ENCODE measurements at places on chromosomes 6 and 20.
A peak's percentile ranks its signal among the peaks of the same experiment; 100 is the strongest.

- DNase-seq: no peak
Observed at GRCh38 chr6:155313602-155314091, 637 bp downstream of the TFB1M start.

DNA sequence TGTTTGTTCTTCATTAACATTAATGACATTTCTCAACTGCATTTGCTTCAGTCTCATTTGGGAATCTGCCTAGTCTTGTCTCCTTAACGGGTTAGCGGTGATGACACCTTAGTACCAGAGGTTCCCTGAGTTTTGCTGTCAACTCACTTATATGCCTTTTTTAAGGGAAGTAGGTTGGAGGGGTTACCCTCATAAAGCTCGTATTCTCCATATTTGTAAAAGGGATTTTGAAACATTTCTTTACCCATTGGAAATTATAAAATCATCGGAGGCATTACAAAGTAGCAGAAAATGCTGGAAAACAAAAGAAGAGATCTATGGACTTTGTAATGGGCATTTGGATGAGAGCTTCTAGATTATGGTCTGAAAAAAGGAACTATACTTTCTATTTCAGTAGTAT lies 88.7 kb upstream of the PRDM1 start:
- DNase-seq: no peak

DNA sequence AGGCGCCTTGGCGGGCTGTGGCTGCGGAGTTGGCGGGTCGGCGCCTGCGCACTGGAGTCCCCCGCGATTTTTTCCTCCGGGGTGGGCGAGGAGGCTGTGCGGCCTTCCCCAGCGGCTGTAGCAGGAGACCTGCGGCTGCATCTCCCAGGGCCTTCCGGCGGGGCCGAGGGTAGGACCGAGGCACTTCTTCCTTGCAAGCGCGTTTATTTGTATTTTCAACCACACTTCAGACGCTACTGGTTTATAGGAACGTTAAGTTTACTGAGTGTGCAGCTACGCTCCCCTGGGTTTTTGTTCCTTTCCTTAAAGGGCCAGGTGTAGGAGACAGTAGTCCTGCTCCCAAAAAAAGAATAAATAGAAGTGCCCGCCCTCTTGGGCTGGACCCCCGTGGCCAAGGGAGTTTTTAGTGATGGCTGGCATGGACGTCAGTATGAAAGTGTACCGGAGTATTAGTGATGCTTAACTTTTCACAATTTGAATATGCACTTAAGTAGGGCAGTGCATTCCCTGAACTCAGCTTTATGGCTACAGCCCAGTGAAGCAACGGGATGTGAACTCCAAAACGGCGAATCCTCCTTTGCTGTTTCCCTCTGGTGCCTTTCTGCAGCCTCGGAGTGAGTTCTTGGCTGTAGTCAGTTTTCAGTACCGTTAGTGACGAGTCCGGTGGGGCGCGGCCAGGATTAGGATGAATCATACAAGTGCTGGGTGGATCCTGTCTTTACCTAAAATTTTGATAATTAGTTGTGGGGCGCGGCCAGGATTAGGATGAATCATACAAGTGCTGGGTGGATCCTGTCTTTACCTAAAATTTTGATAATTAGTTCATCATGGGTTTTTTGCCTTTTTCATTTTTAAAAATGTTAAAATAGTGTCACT lies 1.0 kb upstream of the FBXO5 start:
- DNase-seq: peak; percentile 88

GRCh38 chr6:167817016-167817415 lies 9.7 kb upstream of the AFDN start:
- no peak for DNase-seq

DNA sequence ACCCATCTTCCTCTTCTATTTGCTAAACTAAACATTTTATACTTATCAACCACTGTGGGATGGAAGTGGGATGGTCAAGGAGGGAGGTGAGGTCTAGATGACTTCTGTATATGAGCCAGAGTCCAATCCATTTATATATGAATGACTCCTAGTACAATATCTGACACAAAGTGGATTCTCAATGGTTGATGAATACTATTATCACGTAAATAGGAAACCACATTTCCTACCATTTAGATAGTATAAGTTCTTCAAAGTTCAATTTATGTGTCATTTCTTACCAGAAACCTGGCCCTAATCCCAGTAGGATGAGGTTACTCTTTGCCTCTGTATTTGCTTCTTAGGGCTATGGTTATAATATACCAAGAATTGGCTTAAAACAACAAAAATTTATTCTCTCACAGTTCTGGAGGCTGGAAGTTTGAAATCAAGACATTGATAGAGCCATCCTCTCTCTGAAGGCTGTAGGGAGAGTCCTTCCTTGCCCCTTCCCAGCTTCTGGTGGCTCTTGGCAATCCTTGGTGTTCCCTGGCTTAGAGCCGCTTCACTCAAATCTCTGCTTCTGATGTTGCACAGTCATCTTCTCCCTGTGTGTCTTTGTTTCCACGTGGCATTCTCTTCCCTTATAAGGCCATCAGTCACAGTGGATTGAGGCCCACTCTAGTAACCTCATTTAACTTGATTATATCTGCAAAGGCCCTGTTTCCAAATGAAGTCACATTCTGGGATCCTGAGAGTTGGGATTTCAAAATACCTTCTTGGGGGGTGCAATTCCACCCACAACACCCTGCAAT lies 41.0 kb upstream of the RAB23 start:
- DNase-seq: no peak

GRCh38 chr6:167664678-167665660 lies 161.7 kb upstream of the AFDN start:
- no peak for DNase-seq

- no peak for DNase-seq
Observed at GRCh38 chr20:23132930-23133559, 46.9 kb upstream of the CD93 start.

DNA sequence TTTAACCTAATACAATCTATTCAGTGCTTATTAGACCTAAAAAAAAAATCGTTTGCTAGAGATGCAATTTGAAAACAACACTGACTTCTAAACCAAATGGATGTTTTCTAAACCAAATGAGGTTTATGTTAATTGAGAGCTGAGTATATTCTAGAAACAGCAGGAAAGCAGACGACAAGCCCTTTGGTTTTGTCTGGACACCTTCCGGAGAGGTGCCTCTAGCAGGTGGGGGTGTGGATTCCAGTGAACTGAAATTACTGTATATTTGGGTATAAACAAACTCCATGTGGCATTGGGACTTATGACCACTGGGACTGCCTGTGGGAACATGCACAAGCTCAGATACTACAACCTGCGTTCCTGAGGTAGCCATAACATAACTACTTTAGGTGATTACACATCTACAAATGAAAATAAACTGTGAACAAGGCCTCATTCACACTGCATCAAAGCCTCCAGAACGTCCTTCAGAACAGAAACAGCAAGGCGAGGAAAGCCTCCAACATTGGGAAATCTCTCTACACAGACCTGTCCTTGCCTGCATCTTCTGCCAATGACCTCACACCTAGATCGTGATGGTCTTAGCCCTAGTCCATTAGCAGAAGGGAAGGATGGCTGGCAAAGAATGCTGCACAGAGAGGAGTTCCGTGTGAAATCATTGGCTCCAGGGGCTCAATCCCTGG lies 206.8 kb upstream of the FOXQ1 start:
- DNase-seq: no peak

DNA sequence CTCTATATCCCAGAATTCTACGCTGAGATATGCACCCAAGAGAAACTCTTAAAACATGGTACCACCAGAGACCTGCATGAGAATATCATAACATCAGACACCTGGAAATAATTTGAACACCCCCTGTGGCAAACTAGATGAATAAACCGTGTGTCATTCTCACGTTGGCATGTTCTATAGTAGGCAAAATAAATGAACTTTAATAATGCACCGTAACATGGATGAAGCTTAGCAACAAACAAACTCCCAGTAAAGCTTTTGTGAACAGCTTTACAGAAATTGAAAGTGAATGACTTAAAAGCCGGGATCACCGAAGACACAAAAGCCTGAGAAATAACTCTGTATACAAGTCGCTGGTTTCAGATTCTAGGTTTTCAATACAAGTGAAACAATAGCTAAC lies 1166.8 kb upstream of the CITED2 start:
- DNase-seq: no peak

DNA sequence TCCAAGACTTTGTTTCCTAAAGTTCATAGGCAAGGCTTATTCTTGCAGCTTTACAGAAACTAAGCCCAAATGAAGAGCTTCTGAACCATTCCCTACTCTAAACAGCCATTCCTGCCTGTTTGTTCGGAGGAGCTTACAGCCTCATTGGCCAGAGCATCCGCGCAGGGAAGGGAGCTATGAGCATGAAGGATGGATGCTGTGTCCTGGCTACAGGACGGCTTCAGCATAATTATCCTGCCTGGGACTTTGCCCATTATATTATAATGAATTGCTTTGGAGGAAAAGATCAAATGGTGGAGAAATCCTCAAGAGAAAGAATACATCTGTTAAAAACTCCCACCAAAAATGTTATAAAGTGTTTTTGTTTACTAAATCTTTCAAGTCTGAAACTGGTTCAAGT lies 378.2 kb upstream of the BTBD3 start:
- DNase-seq: no peak

DNA sequence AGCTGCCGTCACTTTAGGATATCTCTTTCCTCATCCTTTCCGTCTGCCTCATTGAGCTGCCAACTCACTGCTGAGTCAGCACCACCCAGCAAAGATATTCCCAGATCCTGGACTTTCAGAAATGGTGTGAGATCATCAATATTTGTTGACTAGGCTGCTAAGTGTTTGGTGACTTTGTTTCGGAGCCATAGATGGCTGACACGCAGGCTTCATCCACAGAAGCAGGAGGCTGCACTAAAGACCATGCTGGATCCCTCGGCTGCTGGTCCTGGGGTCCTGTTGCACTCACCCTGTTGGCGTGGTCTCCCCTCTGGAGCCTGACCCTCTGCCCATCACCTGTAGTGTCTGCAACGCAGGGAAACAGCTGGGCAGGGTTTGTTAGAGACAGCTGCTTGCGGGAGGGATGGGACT lies 96.5 kb downstream of the ERMARD start:
- DNase-seq: no peak

Data from GM18507 (cell line).